Activated effector memory CD4-positive, alpha-beta T cell treated with Interleukin-2 at 50 U/mL for 16 hours (primary cell): ENCODE measurements at places on chromosomes 4 and X.

- no peak for DNase-seq
Measured at GRCh38 chr4:173301518-173302201, 32.5 kb downstream of the HMGB2 start.

DNA sequence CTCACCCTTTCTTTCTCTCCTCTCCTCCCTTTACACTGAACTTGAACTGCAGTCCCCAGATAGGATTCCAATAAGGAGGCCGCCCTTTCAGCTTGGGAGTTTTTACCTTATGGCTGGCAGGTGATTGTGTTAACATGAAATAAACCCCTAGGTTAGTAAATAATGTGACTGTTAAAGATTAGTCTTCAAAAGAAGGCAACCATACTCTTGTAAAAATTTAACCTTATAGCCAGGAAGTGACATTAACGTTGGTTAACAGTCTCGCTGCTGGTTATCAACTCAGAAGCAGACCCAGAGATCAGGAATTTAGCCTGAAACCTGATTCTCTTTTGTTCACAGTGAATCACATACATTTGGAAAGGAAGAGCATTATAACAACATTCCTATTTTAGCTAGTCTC is 15.2 kb downstream of the FHDC1 start:
- DNase-seq = no peak

GRCh38 chr4:1216869-1217294 is 32.0 kb downstream of the CTBP1 start:
- peak; percentile 62 for DNase-seq

GRCh38 chr4:98802770-98803198 is 126.1 kb downstream of the EIF4E start:
- DNase-seq = no peak

GRCh38 chr4:17027495-17027894 is 129.1 kb upstream of the LDB2 start:
- DNase-seq = no peak

- DNase-seq = no peak
Measured at GRCh38 chr4:70946939-70947338, 44.8 kb downstream of the MOB1B start.

GRCh38 chrX:150365990-150366911 is 3.1 kb downstream of the MAMLD1 start:
- DNase-seq = no peak

DNA sequence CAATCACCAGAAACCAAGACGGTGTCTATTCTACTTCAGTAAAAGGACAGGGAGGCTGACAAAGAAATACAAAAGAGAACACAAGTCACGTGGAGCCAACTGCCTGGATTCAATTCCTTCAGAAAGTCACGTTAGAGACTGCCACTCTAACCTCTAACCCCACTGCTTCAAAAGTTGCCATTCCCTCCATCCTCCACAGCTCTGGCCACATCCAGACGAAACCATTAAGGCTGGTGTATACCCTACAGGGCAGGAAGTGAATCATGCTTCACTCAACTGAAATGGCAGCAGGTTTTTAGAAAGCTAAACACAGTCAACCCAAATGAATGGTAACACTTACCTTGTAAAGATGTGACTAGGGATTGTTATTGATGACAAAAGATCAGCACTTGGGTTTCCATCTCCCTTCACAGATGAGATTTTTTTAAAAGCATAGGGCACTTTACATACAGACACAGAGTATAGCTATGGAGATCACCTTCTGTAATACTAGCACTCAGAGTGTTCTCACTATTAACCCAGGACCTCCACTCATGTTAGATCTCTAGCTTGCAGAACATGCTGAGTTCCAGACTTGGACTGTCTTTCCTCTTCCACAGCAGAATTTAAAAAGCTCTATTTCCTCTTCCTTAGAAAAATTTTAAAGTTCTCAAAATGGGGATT is 37.4 kb downstream of the MAML3 start:
- no peak for DNase-seq

GRCh38 chrX:13341491-13342101 is 21.7 kb upstream of the ATXN3L start:
- DNase-seq = no peak

- no peak for DNase-seq
Measured at GRCh38 chr4:103996637-103997036, 276.9 kb upstream of the TACR3 start.
